ENCODE measurements at places on chromosomes 12 and 14. TPM values are rescaled to one million over a fixed set of nuclear protein-coding genes. Genes with fewer than 3 reads are reported as not detected.

DNA sequence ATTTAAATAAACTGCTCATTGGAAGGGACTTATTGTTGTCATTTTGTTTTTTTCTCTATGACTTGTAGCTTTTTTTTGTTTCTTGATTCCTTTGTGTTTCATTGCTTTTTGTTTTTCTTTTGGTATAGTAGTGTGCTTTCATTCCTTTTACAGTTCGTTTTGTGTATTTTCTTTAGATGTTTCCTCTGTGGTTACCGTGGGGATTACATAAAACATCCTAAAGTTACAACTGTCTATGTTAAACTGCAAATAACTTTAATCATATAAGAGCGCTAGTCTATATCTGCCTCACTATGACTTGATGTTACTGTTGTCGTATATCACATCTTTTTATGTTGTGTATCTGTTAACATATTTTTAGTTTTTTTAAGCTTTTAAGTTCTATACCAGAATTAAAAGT lies 86.9 kb downstream of the ATF7IP start:
- DNase-seq: no peak

GRCh38 chr12:85152311-85152729 lies 116.2 kb downstream of the LRRIQ1 start:
- DNase-seq: no peak

GRCh38 chr12:32821710-32822109 lies 66.0 kb upstream of the YARS2 start:
- DNase-seq: no peak

GRCh38 chr12:123358035-123358434 lies 6.6 kb downstream of the SBNO1 start:
- DNase-seq: no peak

GRCh38 chr14:80354860-80355581 lies 143.7 kb upstream of the DIO2 start:
- no peak for DNase-seq

GRCh38 chr12:49748306-49748705 lies 6.9 kb downstream of the TMBIM6 start:
- no peak for DNase-seq

GRCh38 chr12:106974511-106974910 lies 12.4 kb downstream of the MTERF2 start:
- DNase-seq: no peak

GRCh38 chr12:104669089-104669721 lies 212.5 kb downstream of the CHST11 start:
- DNase-seq: no peak

DNA sequence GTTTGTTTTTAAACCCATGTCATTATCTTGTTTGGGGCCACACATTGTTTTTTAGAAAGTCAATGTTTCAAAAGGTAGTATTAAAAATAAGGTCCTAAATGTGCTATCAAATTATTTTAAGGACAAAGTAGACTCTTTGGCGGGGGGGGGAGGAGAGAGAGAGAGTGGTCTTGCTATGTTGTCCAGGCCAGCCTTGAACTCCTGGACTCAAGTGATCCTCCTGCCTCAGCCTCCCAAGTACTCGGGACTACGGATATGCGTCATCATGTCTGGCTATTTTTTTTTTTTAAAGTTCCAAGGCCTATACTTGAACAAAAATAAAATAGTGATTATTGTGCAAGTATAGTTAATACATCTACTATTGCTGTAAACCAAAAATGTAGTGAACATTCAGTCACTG lies 26.2 kb downstream of the PAWR start:
- no peak for DNase-seq

DNA sequence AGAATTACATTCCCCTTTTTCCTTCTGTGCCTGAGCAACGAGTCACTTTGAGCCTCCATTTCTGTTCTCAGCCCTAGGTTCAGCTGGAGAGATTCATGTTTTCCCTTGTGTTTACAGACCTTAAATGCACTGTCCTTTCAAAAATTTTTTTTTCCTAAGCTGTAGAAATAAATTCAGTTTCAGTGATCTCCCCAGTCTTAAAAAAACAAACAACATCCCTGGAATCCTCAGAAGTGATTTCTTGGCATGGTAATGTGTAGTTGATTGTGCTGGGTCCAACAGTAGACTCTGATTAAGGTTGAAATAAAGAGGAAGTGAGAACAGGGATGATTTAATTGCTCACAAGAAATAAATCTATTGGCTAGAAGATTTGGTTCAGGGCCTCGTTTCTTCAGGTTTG lies 89.3 kb downstream of the NTN4 start:
- DNase-seq: peak; percentile 49

DNA sequence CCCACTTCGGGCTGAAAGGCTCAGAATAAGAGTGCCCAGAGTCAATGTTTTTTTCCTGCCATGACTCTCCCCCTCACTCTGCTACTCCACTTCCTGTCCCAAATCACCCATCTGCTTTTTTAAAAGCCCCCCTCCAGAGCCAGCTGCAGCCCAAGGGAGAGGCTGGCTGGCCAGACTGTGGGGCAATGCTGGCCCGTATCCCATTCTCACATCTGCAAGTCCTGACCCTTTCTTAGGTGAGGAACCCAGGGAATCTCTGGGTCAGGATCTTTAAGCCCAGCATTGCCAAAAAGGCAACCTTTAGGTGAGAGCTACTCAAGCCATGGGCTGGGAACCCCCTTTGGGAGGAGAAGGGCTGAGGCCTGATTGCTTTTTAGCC lies 1.7 kb upstream of the ITGA5 start:
- DNase-seq: peak; percentile 41

DNA sequence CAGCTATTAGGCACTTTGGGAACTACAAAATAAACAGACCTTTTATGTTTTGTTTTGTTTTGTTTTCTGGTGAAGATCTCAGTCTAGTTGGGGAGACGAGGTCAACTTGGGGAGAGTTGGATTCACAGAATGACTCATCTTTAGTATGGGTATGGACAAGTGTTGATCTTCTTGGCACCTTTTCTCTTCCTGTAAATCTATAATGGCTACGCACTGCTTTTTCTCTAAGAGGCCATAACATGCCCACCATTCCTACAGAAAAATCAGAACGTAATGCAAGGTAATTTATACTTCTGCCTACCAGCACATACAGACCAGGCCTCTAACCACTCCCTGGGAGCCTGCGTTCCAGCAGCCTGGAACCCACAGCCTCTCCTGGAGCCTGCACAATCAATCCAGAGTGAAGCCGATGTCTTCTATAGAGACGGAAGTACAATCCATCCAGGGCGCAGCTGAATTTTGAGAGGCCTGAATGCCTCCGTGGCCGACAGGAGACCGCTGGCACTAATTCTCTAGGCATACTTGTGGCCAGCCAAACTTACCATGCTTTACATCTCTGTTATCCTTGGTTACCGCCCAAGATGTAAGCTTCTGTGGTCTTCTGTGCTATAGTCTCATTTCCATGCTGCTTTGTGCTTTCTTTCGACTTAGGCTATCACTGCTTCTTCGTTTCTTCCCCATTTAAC lies 717 bp downstream of the PPHLN1 start:
- peak; percentile 73 for DNase-seq

- DNase-seq: peak; percentile 71
These were observed 15.5 kb downstream of the E2F7 start for GRCh38 chr12:77049767-77050353.

DNA sequence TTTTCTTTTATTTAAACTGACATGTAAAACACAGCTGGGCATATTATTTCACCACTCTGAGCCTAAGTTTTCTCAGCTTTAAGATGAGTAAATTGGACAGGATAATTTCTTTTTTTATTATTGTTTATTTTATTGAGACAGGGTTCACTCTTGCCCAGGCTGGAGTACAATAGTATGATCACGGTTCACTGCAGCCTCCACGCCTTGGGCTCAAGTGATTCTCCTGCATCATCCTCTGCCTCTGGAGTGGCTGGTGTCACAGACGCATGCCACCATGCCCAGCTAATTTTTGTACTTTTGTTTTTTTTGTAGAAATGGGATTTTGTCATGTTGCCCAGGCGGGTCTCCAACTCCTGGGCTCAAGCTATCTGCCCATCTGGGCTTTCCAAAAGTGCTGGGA lies 12.7 kb downstream of the BMAL2 start:
- DNase-seq: no peak

DNA sequence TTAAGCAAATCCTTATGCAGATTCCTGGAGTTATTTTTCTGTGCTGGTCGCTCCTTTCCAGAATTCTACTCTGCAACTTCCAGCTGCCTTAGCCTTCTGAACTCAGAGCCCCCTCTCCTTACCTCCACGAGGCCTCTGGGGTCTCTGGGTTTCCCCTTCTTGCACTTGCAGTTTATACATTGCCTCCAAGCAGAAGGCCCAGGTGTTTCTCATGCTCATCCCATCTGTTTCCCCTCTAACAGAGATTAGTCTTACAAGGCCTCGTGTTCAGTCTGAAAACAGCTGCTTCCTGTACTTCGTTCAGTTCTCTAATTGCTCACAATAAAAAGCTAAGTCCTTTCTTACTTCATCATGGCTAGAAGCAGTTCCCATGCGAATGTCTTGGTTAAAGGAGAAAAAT lies 134.4 kb upstream of the FGD4 start:
- peak; percentile 20 for DNase-seq

- no peak for DNase-seq
These were observed 142.3 kb upstream of the PARP11 start for GRCh38 chr12:4015225-4016091.

BBOF1 gene
- total RNA-seq: 3.5 TPM

GUCY2C gene
- not detected for total RNA-seq

DNAJC22 gene
- 2.5 TPM for total RNA-seq

ACOT6 gene
- not detected for total RNA-seq

NAB2 gene
- 107 TPM for total RNA-seq

GLIPR1 gene
- total RNA-seq: 303 TPM

GPD1 gene
- total RNA-seq: 0.13 TPM

KIF5A gene
- under 0.01 TPM for total RNA-seq

MUCL1 gene
- total RNA-seq: not detected

LRRIQ1 gene
- 0.11 TPM for total RNA-seq

GZMB gene
- not detected for total RNA-seq
